ENCODE measurements at places on chromosomes 12 and 14.

- no peak for DNase-seq
Observed at GRCh38 chr14:51441001-51441400, 201.0 kb downstream of the TMX1 start.

DNA sequence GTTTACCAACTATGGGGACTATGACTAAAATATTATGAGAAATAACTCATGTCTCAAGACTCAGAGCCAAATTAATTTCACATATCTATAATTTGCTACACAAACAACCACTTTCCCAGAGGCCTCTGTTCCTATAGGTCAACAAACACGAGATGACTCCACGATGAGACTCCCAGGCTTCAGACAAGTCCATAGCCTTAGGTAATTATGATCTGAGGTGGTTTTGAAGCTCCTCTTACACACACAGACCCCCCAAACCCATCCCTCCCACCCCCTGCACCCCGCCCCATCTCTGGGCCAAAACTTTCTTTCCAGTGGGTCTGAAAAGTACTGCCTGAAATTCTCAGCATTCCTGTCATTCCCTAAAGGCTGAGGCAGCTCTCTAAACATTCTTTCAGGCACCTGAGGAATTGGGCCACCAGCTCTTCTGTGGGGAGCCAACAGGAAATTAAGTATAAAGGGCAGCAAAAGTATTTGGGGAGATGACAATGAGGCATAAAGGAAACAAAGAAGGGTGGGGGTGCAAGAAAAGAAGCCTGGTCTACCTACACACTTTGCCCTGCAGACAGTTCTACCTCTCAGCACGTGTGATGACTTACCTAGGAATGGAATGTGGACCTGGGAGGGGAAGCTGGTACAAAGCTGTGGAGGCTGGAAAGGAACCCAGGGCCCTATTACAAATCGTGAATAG is 143.6 kb downstream of the PAWR start:
- peak; percentile 95 for DNase-seq

DNA sequence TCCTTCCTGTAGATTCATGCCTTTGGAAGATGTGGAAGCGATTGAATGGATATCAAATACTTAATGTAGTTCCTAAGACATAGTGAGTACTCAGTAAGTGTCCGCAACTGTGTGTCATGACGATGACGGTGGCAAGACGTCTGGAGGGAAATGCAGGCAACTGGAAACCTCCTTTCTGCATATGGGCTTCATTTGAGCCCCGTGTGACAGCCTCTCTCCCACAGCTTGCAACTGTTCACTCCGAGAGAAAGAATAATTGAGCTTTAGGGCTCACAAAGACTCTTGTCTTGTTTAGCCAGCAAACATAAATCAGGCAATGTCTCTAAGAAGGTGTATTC is 6.9 kb downstream of the CFAP251 start:
- peak; percentile 84 for DNase-seq

GRCh38 chr12:125287155-125287847 is 222.1 kb downstream of the AACS start:
- DNase-seq: no peak

GRCh38 chr14:36517242-36518030 is 2.6 kb downstream of the NKX2-1 start:
- no peak for DNase-seq

DNA sequence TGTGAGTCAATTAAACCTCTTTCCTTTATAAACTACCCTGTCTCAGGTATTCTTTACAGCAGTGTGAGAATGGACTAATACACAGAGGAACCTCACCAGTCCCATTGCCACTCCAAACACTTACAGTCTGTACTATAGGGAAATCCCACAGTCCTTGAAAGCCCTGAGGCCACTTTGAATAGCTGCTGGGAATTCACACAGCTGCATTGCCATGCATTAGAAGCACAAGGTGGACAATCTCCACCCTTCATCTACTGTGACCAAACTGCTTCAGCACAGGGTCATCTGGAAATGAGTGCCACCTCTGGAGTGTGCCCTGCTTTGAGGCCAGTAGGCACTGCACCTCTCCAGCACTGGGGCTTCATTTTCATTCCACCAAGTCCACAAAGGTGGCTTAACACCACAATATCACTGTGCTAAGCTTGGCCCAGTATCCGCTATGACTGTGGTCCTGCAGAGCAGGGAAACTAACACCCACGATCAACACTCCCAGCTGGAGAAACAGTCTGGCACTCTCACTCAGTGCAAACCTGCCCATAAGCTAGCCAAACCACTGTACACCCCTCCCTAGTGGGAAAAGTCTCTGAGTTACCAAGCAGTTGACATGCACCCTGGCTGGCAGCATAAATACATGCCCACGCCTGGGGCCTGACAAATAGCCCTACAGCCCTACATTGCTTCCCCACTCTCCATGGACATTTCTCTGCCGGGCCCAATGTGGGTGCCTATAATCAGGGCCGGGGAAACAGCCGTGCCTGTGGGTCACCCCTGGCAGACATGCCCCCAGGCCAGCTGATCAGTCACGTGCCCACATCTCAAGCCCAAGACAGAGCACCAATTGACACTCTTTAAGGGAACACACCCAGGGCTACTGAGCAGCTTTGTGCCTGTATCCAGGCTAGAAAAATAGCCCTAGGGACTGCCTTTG is 294.3 kb upstream of the MGAT4C start:
- no peak for DNase-seq

- DNase-seq: no peak
Observed at GRCh38 chr12:48446161-48446776, 26.1 kb upstream of the ANP32D start.

DNA sequence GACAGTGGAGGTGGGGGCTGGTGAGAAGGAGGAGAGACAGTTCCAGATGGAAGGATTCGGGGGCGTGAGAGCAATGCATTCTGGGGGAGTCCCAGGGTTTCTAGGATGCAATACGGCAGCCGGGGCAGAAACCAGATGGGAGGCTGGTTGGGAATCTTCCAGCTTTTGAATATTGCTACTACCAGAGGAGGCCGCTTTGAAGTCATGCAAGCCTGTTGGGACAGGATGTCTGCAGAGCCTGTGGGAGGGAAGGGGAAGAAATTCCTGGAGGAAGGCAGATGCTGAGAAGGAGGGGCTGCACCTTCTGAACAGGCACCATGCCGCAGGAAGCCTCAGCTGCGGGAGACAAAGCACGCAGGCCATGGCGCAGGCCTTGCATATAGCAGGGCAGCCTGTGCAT is 105.4 kb downstream of the APAF1 start:
- DNase-seq: peak; percentile 83

DNA sequence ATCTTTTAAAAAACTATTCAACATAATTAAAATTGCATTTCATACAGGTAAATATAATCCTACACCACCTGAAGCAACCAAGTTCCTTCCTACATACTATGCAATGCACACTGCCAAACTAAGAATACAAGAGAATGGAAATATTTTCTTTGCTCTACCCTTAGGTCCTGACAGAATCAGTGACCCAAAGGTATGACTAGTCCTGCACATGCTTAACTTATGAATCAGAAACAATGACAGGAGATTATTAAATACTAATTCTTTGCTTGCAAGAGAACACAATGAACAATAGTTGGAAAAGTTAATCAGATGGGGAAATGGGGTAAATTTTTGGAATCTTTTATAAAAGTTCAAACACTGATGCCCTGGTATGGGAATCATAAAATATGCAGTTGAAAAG is 220.1 kb downstream of the SOX5 start:
- no peak for DNase-seq

GRCh38 chr12:4276524-4277204 is 3.1 kb downstream of the CCND2 start:
- DNase-seq: peak; percentile 94

DNA sequence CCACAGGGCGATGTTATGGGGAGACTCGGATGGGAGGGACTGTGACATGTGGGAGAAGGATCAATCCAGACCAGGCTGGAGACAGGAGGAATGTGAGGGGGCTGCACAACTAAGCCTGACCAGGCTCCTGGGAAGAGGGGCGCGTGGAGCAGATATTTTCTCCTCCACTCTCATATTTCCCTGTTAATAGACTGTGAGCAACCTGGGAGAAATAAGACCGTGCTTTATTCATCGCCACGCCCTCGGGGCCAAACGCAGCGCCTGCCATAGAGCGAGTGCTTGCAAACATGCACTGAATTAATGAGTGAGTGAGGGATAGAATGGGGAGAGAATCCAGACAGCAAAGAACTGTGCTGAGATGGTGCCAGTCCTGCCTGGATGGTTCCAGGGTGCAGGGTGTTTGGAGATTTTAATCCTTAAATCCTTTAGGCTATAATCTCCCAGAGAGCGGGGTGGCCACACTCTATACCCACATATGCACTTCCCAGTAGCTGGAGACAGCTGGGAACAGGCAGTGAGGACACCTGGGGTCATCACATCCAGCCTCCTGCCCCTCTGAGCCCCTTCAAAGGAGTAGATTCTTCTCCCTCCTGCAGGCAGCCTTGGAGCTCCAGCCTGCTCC is 13.6 kb upstream of the FAIM2 start:
- no peak for DNase-seq

- no peak for DNase-seq
Observed at GRCh38 chr12:89864411-89864810, 155.8 kb upstream of the ATP2B1 start.

DNA sequence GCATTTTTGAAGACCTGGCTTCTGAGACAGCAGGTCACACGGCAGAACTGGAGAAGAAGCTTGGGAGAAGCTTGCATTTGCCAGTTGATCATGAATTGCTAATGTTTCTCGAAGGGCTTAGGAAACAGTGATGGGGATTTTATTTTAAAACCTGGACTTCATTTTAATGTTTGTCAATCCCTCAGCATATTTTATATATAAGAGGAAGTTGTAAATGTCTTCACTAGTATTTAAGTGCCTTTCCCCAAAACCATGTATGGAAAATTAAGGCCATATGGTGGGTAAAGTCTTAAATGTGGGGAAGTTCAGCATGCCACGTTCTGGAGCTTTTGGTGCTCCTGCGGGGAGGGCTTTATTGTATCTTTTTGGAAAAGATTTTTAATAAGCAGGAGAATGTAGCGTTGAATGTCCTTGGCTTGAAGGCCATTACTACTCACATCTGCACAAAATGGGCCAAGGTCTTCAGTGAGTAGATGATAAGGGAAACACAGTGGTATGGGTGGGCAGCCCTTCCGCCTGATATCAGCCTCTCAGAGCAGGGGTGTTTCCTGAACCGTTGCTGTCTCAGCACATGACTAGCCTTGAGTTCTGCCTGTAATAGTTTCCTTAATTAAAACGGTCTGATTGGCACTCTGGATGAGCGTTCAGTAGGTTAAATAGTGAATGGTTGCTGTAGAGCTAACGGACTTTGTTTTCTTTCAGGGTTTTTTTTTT is 511.4 kb downstream of the PCNX1 start:
- DNase-seq: peak; percentile 67

GRCh38 chr12:124457287-124458219 is 109.9 kb downstream of the NCOR2 start:
- DNase-seq: no peak

- DNase-seq: no peak
Observed at GRCh38 chr12:14803830-14804160, 325 bp downstream of the C12orf60 start.

DNA sequence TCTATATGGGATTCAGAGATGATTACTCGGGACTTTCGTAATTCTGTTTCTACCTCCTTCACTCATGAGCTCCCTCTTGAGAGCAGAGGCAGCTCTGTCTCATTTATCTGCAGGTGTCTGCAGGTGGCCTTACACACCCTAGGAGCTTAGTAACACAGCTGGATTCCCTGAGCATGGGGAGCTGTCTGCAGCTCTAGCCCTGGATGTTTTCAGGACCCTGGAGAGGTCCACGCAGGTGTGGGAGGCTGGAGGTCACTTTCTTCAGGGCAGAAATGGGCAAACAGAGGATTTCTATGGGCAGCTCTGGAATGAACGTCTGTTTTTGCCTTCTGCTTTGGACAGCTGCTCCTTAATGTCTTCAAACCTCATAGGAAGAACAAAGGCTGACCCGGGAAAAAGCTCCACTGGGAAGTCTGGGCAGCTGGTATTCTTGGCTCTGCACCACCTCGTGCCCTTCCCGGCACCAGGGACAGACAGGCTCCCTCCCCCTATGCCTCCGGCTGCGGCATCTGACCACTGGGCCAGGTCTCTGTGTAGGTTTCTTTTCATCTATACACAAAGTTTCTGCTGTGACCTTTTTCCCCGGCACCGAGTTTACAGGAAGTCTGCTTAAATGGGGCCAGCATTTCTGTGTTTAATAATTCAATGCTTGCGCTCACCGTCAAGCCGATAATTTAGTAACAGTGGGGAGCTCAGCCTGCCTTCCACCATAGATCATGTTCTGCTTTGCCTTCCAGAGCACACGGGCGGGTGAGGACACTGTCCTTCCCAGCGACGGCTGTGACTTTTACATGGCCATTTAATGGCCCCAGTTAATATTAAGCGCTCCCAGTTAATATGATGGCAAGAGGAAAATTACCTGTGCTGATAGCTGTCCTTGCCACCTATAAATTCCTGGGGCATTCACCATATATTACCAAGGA is 320.2 kb upstream of the SFSWAP start:
- no peak for DNase-seq

DNA sequence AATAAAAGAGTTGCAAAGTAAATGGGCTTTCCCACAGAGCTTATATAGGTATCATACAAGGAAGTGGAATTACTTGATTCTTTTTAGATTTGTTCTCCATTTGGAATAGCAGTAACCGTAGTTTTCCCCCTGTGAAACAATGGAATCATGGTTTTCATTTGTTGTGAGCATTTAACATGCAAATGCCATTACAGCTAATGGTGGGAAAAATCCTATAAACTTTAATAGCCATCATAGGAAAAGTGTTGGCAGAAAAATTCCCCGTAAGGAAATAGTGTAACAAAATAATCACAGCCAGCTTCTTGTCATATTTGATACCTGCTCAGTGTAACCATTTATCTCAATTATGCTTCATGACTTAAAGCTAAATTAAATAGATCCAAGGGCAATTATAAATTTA is 95.3 kb downstream of the TPH2 start:
- DNase-seq: no peak

DNA sequence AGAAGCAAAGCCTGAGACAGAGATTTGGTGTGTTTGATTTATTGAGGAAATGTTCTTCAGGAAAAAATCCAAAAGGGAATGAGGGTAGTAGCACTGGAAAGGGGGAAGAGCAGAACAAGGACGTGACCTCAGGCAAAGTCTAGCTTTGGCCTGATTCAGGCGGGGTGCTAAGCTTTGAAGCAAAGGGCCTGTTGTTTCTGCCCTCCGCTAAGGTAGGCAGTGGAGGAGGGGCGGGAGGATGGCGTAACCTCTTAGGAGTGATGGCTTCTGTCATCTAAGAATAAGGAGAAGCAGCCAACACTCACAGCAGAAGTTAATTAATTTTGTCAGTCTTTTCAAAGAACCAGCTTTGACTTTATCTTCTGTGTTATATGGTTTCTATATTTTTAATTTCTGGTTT is 20.4 kb downstream of the ABHD12B start:
- no peak for DNase-seq
